SK-N-SH (cell line): ENCODE measurements at places on chromosomes 1 and 21. TPM values are rescaled to one million over a fixed set of nuclear protein-coding genes. Genes with fewer than 3 reads are reported as not detected.

DNA sequence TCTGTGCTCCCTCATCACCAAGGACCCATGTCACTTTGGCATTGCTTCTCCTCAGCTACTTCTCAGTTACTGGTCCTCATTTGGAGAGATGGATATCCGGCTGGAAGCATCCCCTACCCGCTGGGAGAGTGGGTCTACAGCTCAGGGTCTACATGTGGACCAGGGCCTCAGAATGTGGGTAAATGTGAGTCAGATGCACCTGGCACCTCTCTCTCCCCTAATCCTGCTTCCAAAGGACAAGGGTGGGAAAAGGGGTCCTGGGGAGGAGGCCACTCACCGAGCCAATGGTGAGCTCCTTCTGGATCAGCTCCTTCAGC lies 908 bp downstream of the S100A6 start:
- no peak for DNase-seq
- H3K4me3 ChIP-seq, result peak overlapping the region; percentile 70
- peak overlapping the region; percentile 84; the same call in 1 of the 2 replicates for H3K27ac ChIP-seq
- H3K4me1 ChIP-seq, result peaks cover 24% of the 10 kb centered on the region
- H3K27me3 ChIP-seq, result no peaks in the 10 kb centered on the region
- peaks cover 4% of the 10 kb centered on the region; the same call in 1 of the 2 replicates for H3K36me3 ChIP-seq

Gene CELSR2
- 1.7 and 3.5 TPM in 2 replicates for polyA plus RNA-seq

Gene ACTL8
- 0.05 TPM in 1 of 2 replicates, not detected in the other for polyA plus RNA-seq

- H3K36me3 ChIP-seq, result no peaks in the 10 kb centered on the region
- H3K4me3 ChIP-seq, result no peak overlapping the region
- no peaks in the 10 kb centered on the region for H3K27me3 ChIP-seq
- no peak overlapping the region for H3K27ac ChIP-seq
These were observed 10.7 kb downstream of the C1orf162 start for GRCh38 chr1:111484391-111485026.
